ENCODE measurements at places on chromosomes 4 and X. TPM values are rescaled to one million over a fixed set of nuclear protein-coding genes. Genes with fewer than 3 reads are reported as not detected.

DNA sequence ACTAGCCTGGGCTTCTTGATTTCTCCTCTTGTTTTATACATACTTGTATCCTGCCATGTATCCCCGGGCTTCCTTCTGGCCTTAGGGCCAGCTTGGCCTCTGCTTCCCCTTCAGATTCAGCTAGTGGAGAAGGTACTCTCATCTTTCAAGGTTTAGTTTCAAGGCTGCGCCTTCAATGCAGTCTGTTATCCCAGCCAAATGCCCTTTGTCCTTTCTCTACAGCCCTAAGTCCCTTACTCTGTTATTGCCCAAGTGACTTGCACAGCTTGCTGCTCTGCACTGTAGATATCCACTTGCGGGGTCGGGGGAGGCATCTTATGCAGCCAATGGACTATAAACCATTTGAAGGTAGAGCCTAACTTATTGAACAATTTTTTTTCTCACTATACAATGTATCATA, 357.5 kb downstream of the PPP1R2C start:
- no peaks in the 10 kb centered on the region for H3K27me3 ChIP-seq
- no peaks in the 10 kb centered on the region for H3K36me3 ChIP-seq
- no peak overlapping the region for H3K4me3 ChIP-seq
- H3K27ac ChIP-seq: no peak overlapping the region
- no peak for DNase-seq
- no peaks in the 10 kb centered on the region for H3K4me1 ChIP-seq

DNA sequence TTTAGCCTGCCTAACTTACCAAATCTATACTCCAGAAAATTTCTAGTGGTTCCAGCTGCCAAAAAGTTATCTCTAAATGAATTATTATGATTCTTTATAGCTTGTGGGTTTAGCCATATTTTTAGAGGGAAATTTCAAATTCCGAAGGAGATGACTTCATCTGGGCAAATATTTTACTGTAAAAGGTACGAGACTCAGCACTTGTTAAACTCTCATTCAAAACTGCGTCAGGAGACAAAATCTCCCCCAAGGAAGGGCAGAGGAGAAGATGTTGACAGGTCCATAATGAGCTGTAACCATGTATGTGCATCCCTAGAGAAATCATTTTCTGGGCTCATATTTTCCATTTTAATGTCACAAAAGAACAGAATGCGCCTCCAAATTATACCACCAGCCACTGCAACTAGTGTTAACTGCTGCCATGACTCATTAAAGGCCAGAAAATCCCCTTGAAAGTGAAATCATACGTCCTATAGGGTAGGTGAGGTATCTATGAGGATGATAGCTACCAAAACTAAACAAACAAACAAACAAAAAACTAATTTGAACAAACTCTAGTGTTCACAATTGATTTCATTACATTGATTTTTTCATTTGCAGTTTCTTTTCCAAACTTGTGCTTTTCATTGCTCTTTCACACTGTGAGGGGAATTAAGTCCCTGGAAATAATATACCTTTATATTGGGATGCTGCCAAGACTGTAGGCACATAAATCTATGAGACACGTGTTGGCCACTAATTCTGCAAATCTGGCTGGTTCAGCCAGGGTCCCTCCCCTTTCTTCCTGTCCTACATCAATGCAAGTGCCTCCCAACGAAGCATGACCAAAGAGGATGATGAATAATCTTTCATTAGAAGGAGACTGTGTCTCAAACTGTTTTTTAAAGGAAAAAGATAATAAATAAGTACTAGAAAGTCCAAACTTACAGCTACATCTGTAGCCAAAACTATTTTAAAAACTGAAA, 85.8 kb downstream of the ARHGAP6 start:
- no peak overlapping the region for H3K4me3 ChIP-seq
- no peak for DNase-seq
- H3K4me1 ChIP-seq: peaks cover 2% of the 10 kb centered on the region
- no peaks in the 10 kb centered on the region for H3K27me3 ChIP-seq

Gene GABRE
- 22.6 TPM for total RNA-seq

DNA sequence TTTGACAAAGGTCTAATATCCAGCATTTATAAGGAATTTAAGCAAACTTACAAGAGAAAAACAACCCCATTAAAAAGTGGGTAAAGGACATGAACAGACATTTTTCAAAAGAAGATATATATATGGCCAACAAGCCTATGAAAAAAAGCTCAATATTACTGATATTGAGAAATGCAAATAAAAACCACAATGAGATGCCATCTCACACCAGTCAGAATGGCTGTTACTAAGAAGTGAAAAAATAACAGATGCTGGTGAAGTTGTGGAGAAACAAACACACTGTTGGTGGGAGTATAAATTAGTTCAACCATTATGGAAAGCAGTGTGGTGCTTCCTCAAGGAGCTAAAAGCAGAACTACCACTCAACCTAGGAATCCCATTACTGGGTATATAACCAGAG, 91.6 kb upstream of the EFHC2 start:
- no peaks in the 10 kb centered on the region for H3K36me3 ChIP-seq
- no peaks in the 10 kb centered on the region for H3K4me1 ChIP-seq
- H3K4me3 ChIP-seq: no peak overlapping the region
- no peaks in the 10 kb centered on the region for H3K27me3 ChIP-seq

Gene PCDH11X
- total RNA-seq: 46.3 TPM

DNA sequence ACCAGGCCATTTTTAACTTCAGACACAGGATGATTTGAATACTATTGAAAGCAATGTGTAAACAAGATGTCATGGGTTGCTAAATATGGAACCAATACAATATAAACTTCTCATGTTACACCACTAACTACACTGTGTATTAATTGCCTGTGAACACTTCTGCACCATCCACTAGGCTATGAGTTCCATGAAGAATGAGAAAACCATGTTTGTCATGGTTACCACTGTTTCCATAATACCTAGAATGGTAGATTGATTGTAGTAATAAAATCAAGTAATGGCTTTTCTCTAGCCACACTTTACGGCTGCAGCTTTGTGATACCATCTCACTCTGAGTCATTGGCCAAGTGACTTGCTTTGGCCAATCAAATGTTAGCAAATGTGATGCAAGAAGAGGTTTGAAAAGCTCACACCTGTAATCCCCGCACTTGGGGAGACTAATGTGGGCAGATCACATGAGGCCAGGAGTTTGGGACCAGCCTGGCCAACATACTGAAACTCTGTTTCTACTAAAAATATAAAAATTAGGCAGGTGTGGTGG, 19.9 kb upstream of the CYBB start:
- H3K4me1 ChIP-seq: no peaks in the 10 kb centered on the region
- H3K27ac ChIP-seq: no peak overlapping the region
- no peak for DNase-seq
- H3K36me3 ChIP-seq: no peaks in the 10 kb centered on the region
- no peak overlapping the region for H3K4me3 ChIP-seq

Gene ZNF157
- 0.27 TPM for total RNA-seq

Gene MAGEA2
- not detected for total RNA-seq
